ENCODE measurements at places on chromosomes 6 and 20.

DNA sequence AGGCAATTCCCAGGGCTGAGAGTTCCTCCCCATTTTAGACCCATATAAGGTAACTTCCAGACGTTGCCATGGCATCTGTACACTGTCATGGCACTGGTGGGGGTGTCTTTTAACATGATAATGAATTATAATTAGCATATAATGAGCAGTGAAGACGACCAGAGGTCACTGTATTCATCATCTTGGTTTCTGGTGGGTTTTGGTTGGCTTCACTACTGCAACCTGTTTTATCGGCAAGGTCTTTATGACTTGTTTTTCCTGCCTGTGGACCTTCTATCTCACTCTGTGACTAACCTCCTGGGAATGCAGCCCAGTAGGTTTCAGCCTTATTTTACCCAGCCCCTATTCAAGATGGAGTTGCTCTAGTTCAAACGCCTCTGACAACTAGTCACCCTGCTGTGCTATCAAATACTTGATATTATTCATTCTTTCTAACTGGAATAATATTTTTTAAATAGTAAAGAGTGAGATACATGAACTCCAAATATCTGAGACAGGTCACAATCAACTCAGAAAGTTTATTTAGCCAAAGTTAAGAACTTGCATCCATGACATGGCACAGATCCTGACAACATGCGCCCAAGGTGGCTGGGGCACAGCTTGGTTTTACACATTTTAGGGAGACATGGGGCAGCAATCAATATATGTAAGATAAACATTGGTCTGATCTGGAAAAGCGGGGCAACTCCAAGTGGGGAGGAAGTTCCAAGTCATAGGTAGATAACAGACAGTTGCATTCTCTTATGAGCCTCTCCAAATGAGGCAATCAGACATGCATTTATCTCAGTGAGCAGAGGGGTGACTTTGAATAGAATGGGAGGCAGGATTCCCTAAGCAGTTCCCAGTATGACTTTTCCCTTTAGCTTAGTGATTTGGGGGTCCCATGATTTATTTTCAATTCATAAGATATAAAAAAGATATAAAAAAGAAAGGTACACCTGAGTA lies 1.2 kb upstream of the UFL1 start:
- DNase-seq = no peak

- DNase-seq = no peak
Measured at GRCh38 chr6:144678844-144679243, 393.7 kb downstream of the UTRN start.

DNA sequence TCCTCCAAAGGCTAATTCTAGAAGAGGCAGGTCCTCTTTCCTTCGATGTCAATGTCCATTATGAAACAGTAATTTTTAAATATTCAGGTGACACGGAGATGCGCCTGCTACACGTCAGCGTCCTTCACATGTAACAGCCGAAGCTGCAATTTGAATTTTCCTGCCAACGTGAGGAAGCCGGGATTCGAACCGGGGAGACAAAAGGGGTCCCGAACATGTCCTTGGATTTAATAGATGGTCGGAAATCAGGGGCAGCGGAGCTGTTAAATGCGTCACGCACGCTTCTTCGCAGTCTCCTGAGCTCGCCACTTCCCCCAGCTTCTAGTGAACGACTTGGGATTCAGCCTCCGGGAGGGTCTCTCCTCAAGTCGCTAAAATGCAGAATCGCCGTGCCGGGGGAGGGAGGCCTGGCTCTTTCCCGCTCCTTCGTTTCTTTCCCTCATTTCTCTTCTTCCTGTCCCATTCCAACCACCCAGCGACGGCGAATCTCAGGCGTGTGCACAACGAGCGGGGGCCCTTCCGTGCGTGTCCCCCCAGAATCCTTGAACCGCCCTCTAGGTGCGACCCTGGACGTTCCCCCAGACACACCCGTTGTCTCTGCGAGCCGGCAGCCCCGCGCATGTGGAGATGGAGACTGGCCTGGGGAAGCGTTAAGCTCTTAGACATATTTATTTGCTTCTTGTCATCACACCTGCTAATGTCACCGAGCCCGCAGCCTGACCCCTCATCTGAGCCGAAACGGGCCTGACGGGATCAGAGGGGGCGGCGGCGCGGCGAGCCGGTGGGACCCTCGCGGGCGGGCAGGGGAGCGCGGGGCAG lies 1.3 kb upstream of the FOXC1 start:
- no peak for DNase-seq

DNA sequence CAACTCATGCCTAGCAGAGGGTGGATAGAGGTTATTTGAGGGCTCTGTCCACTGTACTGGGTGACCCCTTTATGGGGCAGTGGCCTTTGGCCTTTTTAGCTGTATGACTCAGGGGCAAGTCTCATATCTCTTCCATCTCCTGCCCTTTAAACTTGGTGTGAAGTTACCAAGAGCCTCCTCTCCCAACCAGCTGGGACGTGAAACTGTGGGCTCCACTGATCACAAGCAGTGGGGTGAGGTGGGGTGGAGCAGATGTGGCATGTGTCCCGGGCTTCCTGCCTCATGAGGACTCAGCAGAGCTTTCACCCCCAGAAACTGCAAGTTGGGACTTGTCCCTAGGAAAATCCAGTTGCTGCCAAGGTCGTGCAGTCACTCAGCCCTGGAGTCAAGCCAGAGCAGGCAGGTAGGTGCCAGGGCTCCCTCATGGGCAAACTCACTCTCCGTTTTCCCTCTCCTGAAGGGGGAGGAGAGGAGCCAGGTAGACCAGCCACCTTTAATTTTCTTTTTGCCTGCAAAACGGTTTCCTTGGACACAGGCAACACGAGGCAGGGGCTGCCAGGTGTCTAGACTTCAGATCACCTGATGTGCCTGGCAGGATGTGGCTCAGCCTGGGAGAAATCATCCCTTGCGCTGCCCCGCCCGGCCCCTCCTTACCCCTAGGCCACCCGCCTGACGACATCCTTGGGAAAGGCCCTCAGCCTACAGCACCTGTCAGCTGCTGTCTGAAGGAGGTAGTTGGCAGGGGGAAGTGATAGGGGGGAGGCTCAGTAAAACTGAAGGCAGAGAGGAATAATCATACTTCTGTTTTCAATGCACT lies 4.0 kb downstream of the CDKN1A start:
- DNase-seq = peak; percentile 56

GRCh38 chr6:137427656-137428290 lies 66.4 kb downstream of the OLIG3 start:
- DNase-seq = no peak

GRCh38 chr6:16391451-16391912 lies 153.1 kb downstream of the GMPR start:
- no peak for DNase-seq

GRCh38 chr6:44061375-44062104 lies 65.7 kb downstream of the MRPL14 start:
- no peak for DNase-seq

DNA sequence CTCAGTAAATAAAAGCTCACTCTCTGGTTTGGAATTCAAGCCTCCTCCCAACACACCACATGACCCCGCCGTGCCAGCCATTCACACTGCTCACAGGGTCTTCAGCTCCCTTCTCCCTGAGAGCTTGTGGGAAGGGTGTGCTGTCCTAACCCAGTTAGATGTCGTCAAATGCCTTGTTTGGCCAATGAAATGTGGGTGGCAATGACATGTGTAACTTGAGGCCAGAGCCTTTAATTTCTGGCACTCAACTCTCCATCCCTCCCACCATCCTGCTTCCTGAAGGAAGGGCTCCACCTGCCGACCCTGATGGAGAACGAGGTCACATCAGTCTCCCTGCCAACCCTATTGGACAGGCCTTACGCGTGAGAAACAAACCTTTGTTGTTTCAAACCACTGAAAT lies 224.5 kb upstream of the AGPAT4 start:
- no peak for DNase-seq

DNA sequence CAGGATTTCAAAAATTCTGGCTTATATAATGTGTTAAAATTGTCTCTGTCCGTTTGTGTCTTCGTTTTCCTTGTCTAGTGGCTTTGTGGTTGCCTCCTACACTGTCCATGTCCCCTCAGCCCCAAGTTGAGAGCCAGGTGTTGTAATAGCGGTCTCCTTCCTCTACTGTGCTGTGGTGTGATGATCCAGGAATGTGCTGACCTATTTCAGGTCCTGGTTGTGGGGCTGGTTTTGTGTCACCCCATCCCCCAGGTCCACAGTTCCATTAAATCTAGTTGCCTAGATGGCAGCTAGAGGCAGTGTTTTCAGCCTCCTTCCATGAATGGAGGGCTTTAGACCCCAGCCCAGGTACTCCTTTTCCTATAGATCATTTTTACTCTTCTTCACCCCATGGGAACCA lies 128.7 kb downstream of the DNAH8 start:
- DNase-seq = no peak

GRCh38 chr6:152129691-152130151 lies 322.2 kb downstream of the ESR1 start:
- DNase-seq = no peak

DNA sequence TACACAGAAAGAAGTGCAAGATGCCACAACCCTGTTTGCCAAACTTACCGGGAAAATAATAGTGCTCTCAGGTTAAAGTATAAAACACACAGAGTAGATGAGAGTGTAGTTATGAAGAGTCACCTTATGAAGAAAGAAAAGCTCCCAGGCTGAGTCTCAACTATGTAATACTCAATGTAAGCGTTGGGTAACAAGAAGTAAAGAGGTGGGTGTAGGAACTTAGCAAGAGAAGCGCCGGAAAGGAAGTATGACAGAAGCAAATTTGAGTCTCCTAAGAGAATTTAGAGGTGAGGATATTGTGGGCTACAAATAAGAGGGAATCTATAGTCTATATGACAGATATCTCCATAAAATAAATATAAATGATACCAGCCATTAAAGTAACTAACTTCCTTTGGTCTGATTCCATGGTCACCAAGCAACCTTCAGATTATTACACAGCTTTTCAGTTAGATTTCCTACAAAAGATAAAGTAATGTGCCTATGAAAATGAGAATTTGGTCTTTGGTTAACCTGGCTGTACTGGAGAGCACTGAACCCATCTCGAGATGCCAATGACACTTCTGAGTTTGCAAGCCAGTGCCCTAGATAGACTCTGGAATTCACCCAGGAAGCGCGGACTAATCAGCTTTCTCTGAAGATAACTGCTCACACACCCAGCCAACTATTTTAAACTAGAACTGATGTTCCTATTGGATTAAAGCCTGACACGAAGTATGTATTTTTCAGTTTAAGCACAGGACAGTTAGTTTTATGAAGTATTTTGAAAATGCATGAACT lies 1.8 kb downstream of the TUBE1 start:
- DNase-seq = no peak

GRCh38 chr6:31805939-31806469 lies 762 bp downstream of the LSM2 start:
- no peak for DNase-seq

- no peak for DNase-seq
Measured at GRCh38 chr6:24149836-24150235, 23.8 kb downstream of the NRSN1 start.

DNA sequence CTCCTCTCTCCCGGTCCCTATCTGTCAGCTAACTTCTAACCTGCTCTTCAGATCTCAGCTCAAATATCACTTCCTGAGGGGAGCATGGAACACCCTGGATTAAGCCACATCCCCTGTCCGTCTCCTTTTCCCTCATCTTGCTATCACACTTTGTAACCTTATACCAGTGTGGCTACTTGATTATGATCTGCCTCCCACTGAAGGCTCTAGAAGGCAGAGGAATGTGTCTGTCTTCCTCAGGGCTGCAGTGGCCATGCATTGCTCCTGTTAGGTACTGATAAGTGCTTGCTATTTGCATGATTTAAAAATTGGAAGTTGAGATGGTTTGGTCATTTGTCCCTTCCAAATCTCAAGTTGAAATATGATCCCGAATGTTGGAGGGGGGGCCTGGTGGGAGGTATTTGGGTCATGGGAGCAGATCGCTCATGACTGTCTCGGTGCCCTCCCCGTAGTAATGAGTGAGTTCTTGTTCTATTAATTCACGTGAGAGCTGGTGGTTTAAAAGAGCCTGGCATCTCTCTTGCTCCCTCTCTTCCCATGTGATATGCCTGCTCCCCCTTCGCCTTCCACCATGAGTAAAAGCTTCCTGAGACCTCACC lies 71.4 kb downstream of the PLCB4 start:
- DNase-seq = no peak

- no peak for DNase-seq
Measured at GRCh38 chr6:158529629-158530028, 30.3 kb upstream of the TMEM181 start.

DNA sequence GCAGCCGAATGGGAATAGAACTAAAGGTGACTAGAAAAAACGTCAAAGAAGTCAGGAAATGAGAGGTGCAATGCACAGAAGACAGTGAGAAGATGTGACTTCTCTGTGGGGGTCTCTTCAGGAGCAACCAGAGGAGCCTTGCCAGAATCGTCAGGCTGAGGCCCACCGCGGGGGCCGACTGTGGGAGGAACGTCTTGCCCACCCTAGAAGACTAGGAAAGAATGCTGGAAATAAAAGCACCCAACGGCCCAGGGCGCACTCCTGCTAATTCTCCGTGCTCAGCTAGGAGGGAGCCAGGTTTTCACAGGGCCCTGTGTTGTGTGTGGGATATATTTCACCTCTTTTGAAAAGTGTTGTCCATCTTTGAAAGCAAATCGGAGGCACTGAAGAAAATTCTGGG lies 129.2 kb downstream of the SMOC2 start:
- no peak for DNase-seq

DNA sequence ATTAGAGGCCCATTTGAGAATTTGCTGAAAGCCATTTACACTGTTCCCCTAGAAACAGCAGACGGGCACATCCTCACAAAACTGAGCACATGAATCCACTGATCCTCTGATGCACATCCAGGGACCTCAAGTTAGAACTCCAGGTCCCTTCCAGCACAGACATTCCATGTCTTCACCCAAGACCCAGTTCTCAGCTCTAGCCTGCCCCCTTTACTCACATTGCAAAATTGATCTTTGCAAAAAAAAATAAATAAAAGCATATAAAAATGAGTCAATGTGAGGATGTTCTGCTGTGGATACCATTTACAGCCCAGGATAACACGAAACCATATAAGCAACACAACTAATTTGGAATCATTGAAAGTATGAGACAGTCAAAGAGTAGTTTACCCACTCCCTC lies 458.2 kb upstream of the JARID2 start:
- no peak for DNase-seq

GRCh38 chr6:128162423-128162822 lies 261.6 kb upstream of the THEMIS start:
- DNase-seq = no peak

GRCh38 chr20:18103497-18103896 lies 34.2 kb upstream of the KAT14 start:
- DNase-seq = no peak

GRCh38 chr6:170437719-170438401 lies 115.2 kb downstream of the PSMB1 start:
- DNase-seq = no peak

GRCh38 chr6:119067091-119067490 lies 11.4 kb downstream of the FAM184A start:
- no peak for DNase-seq

DNA sequence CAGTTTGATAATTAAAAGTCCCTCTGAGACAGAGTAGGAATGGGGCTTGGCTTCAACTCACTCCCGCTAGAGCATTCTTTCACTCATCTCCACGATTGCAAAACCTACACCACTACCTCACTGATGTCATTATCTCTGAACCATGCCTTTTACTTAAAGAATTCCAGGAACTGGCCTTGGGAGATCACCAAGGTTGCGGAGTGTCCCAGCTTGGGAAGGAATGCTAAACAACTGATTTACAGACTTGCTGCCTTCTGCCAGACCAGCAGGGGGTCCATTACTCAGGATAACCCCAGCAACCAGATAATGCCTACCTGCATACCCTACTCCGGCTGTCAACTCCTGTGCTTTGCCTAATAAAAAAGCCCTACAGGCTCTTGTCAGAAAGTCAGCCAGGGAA lies 102.2 kb upstream of the RALGAPA2 start:
- DNase-seq = no peak

GRCh38 chr20:57695940-57696339 lies 13.9 kb downstream of the PMEPA1 start:
- DNase-seq = no peak

- no peak for DNase-seq
Measured at GRCh38 chr6:34189806-34190503, 44.1 kb upstream of the GRM4 start.

All from activated CD4-positive, CD25-positive, alpha-beta regulatory T cell treated with anti-CD3 and anti-CD28 coated beads, Interleukin-2, amount 50 U/mL, for 72 hours (primary cell).